ENCODE measurements at places on chromosomes 4 and X.

- DNase-seq: no peak
Observed at GRCh38 chrX:18789916-18790315, 82.5 kb downstream of the PPEF1 start.

GRCh38 chrX:134654398-134655012, 3.8 kb downstream of the PLAC1 start:
- no peak for DNase-seq

GRCh38 chrX:110836982-110837381, 41.4 kb upstream of the CHRDL1 start:
- DNase-seq: peak; percentile 13

- no peak for DNase-seq
Observed at GRCh38 chr4:119281393-119281792, 40.5 kb downstream of the FABP2 start.

- no peak for DNase-seq
Observed at GRCh38 chr4:15552557-15553362, 83.1 kb downstream of the CC2D2A start.

GRCh38 chrX:38935561-38935960, 134.3 kb downstream of the MID1IP1 start:
- no peak for DNase-seq

- no peak for DNase-seq
Observed at GRCh38 chr4:113851816-113852215, 90.3 kb upstream of the CAMK2D start.

- no peak for DNase-seq
Observed at GRCh38 chr4:5843573-5844530, 49.0 kb downstream of the CRMP1 start.

GRCh38 chr4:119010909-119011606, 122.4 kb downstream of the SYNPO2 start:
- DNase-seq: no peak

GRCh38 chr4:142272452-142272851, 573.6 kb downstream of the INPP4B start:
- DNase-seq: peak; percentile 49

GRCh38 chr4:47668810-47669408, 169.0 kb downstream of the CORIN start:
- DNase-seq: peak; percentile 66

DNA sequence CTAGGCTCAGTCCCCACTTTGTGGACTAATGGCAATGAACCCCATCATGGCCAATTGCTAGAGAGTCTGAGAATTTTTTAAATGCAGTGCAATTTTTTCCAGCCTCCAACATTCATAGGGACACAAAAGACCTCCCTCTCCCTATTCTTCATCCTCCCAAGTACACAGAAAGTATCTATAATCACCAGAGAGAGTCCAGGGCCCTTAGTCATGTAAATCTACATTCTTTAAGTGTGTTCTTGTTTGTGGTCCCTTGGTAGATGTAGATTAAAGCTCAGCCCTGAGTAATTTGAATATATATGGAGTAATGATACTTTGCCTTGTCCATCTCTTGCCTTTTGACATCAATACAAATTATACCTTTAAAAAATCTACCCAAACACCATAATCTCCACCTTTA, 51.3 kb upstream of the ATXN3L start:
- no peak for DNase-seq

DNA sequence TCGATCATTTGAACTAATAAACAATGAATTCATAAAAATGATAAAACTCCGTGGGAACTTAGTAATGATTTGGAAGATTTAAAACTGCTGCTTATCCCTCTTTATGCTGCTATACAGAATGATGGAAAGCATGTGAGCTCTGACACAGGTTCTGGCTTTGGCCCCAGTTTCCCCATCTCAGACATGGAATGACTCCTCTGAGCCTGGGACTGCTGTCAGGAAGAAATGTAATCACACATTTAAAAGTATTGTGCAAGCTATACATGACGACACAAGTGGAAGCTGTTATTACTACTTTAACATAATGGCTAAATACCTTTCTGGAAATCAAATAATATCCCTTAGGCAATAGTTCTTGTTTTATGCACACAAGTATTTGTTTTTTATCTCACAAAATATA, 161.7 kb downstream of the DCHS2 start:
- no peak for DNase-seq

- no peak for DNase-seq
Observed at GRCh38 chr4:52873861-52874343, 11.8 kb downstream of the RASL11B start.

- no peak for DNase-seq
Observed at GRCh38 chr4:177266506-177266905, 43.2 kb upstream of the NEIL3 start.

GRCh38 chrX:102063445-102064074, 61.9 kb upstream of the TCEAL2 start:
- peak; percentile 19 for DNase-seq

- DNase-seq: no peak
Observed at GRCh38 chr4:100494166-100494565, 23.7 kb downstream of the EMCN start.

- DNase-seq: no peak
Observed at GRCh38 chr4:98586962-98587354, 71.5 kb downstream of the TSPAN5 start.

DNA sequence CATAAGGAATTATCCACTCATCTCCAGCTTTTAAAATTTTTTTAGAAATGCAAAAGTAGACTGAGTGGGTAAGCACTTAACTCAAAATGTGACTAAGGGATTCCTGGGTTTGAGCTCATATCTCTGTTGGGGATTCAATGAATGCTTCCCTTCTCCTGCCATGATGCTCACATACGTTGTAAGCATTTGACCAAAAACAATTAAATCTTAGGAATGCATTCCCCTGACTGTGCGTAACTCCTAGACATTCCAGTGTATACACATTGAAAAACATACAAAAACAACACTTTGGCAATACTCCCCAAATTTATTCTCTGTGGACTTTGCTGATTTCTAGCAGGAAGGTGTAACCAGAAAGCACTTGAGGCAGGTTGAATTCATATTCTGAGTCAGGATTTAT, 29.8 kb downstream of the SPANXA2 start:
- DNase-seq: no peak

DNA sequence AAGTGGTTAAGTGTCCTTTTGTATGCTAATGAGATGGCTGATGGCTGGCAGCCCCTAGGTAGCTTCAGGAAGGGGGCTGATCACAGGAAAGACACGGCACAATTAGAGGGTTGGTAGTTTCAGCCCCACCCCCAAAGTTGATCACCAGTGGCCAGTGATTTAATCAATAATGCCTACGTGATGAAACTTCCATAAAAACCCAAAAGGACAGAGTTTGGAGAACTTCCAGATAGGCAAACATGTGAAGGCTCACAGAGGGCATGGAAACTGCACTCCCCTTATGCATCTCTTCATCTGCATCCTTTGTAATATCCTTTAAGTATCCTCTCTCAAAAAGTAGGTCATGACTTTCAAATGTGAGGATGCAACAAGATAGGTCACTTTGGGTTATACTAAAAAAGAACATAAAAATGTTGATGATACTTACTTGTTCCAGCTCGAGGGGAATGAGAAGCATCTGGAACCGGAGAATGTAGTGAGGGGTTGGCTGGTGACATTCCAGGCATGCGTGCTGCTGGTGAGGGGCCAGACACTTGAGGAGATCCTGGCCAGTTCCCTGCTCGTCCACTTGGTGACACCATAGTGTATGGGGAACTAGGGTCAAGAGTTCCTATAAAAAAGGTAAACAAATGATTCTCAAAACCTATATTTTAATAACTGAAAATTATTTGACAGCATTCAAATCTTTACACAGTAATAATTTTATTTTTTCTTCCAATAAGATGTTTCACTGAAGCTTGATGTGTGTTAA, 16.7 kb upstream of the CXorf38 start:
- DNase-seq: peak; percentile 19

- DNase-seq: no peak
Observed at GRCh38 chr4:151876381-151876988, 115.7 kb upstream of the GATB start.

DNA sequence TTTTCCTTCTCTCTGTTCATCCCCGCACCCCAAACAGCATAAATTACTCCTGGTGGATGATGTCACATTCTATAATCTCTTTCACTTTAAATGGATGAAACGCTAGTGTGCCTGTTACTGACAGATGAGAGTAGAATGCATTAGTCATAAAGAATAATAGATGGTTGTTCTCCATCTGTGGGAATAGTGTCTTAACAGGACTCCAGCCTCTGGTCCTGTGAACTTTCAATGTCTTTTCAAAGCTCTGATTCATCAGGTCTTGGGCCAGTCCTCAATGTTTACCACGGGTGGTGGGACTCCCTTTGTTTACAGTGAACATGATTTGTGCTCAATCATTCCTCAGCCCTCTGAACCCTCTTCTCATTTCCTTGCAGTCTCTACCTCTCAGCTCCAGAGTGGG, 182.6 kb downstream of the GABRB1 start:
- DNase-seq: peak; percentile 97

GRCh38 chrX:124804962-124805361, 458.6 kb downstream of the SH2D1A start:
- DNase-seq: no peak

GRCh38 chr4:94548571-94548970, 96.8 kb downstream of the PDLIM5 start:
- peak; percentile 87 for DNase-seq

DNA sequence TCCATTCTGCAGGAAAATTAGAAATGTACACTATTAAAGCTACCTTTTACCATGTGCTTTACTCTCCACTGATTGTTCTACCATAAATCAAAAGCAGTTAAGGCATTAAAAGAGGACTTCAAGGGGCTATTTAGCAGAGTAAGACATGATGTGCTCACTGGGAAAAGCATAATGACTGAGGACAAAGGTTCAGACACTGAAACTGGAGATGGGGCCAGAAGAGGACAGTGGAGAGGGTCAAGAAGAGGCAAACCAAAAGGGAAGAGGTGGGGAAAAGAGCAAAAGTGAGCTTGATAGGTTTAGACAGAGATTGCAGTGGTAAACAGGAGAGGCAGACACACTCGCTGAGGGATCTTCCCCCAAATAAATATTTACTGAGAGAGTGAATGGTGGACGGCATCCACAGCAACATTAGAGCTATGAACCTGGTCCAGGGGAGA, 23.8 kb downstream of the SH3RF1 start:
- no peak for DNase-seq

DNA sequence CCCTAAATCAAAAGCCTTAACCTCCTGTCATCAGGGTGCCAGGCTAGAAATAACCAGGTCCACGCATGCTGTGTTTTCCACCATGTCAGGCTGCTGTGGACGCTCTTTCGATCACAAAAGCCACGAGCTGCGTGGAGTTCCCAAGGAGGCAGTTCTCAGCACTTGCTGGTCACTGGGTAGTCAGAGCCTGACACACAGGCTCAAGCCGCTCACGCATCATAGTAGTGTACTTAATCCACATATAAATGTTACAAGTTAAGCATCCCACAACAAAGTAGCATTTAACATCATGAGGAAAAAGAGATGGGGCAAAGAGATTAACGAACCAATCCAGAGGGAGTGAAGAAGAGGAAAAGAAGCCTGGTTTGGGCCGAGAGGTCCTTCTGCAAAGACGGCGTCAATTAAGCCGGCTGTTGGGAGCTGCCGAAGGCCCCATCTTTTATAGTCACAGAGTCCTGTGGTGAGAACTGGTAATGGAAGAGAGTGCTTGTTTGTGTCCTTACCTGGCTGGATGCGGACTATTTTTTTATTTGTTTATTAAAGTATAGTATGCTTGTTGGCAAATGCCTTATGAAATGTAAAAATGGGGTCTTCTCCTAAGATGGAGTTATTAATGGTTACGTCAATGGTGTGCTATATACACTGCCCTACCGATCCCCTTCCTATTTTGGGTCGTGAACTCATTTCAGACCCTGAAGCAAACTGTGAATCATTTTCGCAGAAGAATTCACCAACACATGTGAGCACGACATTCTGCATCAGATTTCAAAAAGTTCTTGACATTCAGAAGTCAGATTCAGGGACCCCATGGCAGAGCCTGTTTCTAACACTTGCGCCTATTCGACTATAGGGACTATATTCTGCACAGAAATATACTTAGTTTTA, 675 bp downstream of the PRIMPOL start:
- DNase-seq: peak; percentile 63

DNA sequence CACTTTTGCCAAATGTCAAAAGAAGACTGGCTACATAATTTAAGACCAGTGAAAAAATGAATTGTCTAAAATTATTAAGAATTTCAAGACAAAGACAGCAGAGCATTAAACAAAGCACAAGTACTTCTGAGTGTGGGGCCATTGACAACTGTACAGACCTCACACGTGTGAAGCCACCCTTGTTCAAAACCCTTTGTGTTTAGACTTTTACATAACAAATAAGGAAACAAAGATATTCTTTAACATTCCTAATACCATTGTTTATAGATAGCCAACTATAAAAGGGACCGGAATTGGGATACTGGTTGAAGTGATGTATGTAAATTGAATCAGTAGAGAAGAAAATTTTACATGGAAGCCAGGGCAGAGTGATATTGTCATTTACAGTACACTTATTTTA, 624.2 kb downstream of the PCDH18 start:
- no peak for DNase-seq

DNA sequence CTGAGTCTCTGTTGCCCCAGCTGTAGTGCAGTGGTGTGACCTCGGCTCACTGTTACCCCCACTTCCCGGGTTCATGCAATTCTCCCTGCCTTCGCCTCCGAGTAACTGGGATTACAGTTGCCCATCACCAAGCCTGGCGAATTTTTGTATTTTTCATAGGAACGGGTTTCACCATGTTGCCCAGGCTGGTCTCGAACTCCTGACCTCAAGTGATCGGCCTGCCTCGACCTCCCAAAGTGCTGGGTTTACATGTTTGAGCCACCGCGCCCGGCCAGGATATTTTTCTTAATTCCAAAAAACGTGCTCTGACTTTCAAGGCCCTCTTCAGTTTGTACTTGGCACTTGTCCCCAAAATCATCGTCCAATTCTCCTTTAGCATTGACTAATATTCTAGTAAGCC, 129.2 kb upstream of the EPHA5 start:
- no peak for DNase-seq

All from ELR (cell line).